ENCODE measurements at places on chromosomes 5 and 9.

- no peak for ATAC-seq
Observed at GRCh38 chr5:20032896-20033295, 44.9 kb upstream of the CDH18 start.

GRCh38 chr5:159671886-159672285 is 244.4 kb upstream of the ADRA1B start:
- no peak for ATAC-seq

DNA sequence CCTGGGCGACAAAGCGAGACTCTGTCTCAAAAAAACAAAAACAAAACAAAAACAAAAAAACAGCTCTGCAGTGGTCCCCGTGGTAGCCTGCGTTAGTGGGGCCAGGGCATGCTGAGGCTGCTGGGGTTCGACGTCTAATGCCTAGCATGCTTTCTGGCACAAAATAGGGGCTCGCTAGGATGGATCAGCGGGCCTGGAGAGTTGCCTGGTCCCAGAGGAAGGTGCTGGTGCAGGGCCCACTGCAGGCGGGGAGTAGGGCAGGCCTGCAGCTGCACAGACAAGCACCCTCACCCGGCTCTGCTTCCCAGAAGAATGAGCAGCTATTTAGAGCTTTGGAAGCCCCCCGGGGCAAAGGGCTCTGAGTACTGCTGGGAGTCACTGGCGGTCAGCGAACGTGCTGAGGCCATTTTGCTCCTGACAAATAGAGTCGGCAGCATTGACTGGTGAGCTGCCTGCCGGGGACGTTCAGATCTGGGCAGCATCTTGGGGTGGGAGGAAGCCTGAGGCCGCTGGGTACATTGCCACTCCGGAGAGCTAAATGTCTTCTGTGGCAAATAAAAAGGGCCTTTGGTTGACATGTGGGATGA is 126.7 kb downstream of the OLFM1 start:
- no peak for ATAC-seq

DNA sequence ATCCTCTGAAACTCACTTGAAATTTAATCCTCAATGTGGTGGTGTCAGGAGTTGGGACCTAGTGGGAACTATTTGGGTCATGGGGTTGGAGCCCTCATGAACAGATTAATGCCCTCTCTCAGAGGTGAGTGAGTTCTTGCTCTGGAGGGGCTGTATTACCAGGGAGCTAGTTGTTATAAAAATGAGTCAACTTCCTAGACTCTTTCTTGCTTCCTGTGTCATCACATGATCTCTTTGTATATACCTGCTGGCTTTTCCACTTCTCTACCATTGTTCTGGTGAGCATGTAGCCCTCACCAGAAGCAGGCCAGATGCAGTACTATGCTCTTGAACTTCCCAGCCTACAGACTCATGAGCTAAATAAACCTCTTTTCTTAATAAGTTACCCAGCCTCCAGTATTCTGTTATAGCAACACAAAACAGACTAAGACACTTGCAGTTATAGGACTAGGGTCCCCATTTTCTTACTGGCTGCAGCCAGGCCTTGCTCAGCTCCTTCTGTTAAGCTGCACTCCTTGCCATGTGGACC is 127.5 kb downstream of the SUSD1 start:
- ATAC-seq = no peak

DNA sequence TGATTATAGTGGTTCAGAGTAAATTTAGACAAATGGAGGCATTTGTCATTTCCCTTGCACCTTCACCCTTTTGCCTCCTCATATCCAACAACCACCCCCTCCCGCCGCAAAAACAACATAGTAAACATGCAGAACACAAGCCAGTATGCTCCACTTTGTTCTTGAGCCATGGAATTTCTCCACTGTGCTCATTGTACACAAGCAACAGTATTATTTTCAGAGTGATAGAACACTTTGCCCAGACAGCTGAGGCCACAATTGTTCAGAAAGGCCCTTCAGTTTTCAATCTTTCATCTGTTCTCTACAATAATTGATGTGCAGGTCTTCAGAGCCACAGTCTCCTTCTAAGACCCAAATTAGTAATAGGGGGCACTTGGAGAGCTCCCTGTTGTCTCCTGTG is 272.8 kb upstream of the SLC30A5 start:
- no peak for ATAC-seq

- no peak for ATAC-seq
Observed at GRCh38 chr5:144405991-144406390, 235.3 kb downstream of the KCTD16 start.

DNA sequence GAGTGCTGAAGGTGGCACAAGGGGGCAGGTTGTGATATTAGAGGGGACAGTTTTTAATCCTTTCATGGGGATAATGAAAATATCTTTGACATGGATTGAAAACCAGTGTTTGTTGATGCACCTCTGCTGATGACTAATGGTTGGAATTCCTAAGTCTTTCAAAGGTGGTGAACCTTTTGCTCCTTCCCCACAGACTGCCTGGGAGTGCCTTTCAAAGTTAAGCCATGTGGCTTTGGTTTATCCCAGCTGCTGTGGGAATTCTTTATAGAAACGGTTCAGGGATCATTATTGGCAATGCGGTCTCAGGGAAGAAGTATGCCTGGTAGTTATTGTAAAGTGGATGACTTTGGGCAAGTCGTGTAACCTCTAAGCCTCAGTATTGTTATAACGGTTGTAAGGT is 45.7 kb downstream of the PIP5K1B start:
- no peak for ATAC-seq

DNA sequence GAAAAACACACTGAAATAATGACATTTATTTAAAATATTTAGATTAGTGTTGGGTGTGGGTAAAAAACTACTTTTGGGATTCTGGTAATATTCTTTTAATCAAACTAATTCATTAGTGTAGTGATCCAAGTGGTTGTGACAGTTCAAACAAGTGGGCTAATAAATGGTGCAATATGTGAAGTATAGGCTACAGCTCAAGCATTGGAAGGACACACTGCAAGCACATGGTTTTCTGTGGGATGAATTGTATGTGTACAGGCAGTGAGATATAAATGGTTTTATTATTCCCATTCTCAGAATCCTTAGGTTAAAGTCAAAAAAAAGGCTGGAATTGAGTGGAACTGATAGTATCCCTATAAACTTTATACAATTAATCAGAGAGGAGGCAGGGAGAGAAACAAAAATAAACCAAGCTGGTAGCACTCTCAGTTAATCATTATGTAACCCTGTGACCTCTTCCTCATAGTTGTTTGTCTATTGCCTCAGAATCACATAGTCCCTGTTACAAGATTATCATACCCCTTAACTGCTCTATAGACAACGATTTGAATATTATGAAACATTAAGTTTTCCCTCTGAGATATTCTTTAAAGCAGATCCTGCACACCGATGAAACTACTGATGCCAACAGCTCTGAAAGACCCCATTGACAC is 1755.4 kb upstream of the ACO1 start:
- no peak for ATAC-seq

DNA sequence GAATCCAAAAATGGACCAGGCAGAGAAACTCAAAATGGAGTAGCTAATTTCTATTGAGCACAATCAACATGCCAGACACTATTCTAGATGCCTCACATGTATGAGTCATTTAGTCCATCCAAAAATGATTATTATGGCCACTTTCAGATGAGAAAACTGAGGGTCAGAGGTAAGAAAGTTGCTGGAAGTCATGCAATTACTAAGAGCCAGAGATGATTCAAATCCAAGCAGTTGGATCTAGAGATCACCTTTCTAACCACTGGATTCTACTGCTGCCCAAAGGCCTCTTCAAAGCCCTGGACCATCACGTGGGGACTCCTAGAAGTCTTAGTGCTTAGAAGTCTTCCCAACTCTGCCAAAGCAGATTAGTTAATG is 51.8 kb upstream of the HMHB1 start:
- ATAC-seq = no peak

DNA sequence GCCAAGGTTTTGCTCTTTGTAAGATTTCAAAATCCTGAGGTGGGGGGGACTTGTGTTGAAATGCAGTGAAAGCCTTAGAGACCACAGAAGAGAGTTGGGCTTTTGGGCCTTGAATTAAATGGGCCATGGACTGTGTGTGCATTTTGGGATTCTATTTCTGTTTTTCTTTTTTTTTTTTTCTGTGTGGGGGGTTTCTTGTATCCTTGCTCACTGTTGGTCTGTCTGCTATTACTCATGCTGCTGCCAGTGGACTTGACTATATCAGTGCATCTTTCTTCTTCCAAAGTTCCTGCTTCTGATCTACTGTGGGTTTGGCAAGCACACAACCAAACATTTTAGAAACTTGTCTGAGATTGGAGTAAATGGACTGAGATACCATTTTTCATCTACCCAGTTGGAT is 344.9 kb downstream of the ARL15 start:
- no peak for ATAC-seq

DNA sequence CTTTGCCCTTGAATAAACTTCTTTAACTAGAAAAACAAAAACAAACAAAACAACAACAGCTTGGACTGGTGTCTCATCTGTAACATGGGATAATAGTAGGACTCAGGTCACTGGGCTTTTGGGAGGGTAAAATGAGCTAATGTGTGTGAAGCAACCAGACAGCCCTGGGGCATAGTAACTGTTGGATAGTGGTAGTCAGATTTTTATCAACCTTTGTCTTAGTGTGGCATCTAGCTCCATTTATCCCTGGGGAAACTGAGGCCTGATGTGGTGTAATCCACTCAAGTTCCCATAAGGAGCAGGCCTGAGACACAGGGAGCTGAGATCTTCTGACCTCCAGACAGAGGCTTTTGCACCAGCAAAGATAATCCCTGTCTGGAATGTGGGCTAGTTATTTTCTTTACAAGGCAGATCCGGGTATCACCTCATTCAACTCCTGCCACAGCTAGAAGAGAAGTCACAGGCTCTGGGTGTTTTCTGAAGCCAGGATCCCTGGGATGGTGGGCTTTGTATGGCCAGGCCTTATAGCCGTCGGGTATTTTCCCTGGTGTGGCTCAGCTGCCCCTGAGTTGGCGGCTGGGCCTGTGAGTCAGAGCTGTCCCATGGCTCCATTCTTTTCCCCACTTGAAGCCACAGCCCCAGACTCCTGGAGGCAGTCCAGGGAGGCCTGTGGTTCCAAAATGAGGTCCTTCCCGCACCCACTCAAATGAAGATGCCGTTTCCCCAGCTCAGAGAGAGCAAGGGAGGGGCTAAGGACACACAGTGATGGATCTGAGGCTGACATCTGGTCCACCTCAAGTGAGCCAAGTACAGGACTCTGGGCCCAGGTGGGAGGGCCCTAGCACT is 26.1 kb upstream of the CSF1R start:
- ATAC-seq = no peak

GRCh38 chr5:78819707-78820106 is 165.4 kb downstream of the ARSB start:
- no peak for ATAC-seq

GRCh38 chr9:108117795-108118194 is 628.2 kb upstream of the KLF4 start:
- no peak for ATAC-seq

- no peak for ATAC-seq
Observed at GRCh38 chr5:58326022-58326421, 133.9 kb downstream of the PLK2 start.

DNA sequence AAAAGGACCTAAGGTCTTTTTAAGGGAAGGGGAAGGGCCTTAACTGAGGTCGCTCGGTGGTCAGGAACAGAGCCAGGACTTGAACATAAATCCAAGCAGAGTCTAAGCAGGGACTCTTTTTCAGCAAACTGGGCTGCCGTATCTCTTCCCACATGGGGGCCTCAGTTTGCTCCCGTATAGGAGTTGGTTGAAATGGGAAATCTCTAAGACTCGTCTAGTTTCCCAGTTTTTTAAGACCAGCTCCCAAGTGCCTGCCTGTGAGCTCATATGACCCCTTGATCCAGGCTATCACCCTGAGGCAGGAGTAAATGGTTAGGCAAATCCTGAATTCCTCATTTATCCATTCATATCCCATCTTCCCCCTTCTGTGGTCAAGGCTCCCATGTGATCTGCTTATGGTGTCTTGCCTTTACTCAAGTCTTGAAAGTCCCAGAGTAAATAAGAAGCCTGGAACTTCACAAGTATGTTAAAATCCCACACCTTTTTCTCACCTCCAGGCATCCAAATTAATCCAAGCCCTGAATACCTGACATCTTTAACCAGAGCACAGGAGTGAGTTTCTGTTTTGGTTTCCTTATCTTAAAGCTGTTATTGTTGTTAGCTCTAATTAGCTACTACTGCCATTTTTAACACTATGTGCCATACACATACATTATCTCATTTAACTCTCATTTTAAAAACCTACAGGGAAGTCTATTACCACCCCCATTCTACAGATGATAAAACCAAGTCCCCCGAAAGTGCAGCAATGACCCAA is 3.0 kb downstream of the ARSI start:
- no peak for ATAC-seq

DNA sequence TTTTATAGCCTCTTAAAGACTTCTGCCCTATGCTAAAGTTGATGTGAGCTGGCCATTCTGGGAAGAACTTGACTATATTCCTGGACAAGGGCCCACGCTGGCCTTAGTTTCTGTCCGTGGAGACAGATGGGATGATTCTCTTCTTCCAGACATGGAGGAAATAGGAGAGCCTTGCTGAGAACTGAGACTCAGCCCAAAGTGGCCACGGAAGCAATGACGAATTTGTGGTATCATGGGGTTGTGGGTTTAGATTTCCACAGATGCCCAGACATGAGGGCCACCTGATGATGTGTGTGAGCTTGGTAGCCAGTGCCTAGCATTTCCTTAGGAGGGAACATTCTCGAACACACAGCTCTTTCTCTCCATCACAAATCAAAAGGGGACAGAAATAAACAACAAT is 309.1 kb downstream of the NSG2 start:
- no peak for ATAC-seq

DNA sequence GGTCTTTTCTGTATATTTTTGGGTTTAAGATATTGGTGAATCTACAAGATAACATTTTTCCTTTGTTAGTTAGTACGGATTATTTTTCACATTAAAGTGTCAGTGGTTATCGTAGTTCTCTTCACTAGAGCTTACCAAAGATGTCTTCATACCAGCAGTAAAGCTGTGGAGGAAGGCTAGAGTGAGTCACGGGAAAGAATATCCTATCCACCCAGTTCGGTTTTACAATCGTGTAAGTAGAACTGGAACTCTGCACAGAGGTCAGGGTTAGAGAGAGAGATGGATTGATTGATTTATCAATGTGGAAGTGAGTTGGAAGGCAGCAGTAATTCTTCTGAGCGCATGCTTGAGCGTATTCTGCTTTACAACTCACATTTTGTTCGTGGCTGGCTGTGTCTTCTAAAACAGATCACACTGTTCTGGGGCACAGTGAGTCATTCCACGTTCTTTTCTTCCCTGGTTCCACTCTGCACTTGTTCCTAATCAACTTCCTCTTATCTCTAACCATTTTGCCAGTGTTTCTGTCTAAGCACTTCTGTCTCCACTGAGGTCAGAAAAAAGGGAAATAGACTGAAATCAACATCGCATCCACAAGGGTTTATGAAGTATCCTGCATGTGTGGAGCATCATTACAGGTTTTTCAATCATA is 86.5 kb upstream of the ARRDC3 start:
- ATAC-seq = no peak

- no peak for ATAC-seq
Observed at GRCh38 chr5:148976569-148977381, 86.1 kb downstream of the SH3TC2 start.

- ATAC-seq = no peak
Observed at GRCh38 chr5:159112436-159112835, 12.7 kb upstream of the EBF1 start.

Measured in activated CD4-positive, CD25-positive, alpha-beta regulatory T cell treated with anti-CD3 and anti-CD28 coated beads, Interleukin-2, amount 50 U/mL, for 24 hours (primary cell).